Foreskin fibroblast (primary cell): ENCODE measurements at places on chromosomes 3 and 15.
A peak's percentile ranks its signal among the peaks of the same experiment; 100 is the strongest.

DNA sequence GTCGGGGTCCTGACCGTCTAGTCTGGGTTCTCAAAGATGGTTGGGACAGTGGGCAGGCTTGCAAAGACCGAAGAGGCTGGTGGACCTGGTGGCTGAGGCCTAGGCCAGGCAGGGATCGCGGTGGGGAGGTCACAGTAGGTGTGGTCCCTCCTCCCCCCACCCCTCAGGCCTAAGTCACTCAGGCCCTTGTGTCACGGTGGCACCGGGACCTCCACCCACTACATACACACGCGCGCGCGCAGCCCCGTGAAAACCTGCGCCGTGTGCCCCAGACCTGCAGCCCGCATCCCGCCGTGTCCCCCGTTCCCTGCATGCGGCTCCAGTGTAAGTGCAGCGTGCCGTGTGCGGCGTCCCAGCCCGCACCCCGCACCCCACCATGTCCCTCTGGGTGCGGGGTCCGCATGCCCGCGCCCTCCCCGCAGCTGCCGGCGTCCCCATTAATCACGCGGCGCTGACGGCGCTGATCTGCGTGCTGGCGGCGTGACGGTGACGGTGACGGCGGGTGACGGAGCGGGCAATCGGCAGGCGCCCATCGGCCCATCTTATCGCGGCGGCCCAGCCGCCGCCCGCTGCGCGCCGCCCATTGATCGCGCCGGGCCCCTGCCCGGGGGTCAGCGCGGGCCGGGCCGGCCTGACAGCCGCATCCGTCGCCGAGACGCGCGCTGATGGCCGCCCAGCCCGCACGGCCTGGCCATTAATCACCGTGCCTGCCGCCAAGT lies 24.4 kb downstream of the SEC61A1 start:
- no peak for DNase-seq

GRCh38 chr3:33128706-33129105 lies 14.9 kb downstream of the CRTAP start:
- DNase-seq = peak; percentile 50

GRCh38 chr15:66402761-66403284 lies 16.1 kb downstream of the MAP2K1 start:
- no peak for DNase-seq

GRCh38 chr3:13574083-13574797 lies 25.3 kb downstream of the FBLN2 start:
- no peak for DNase-seq

DNA sequence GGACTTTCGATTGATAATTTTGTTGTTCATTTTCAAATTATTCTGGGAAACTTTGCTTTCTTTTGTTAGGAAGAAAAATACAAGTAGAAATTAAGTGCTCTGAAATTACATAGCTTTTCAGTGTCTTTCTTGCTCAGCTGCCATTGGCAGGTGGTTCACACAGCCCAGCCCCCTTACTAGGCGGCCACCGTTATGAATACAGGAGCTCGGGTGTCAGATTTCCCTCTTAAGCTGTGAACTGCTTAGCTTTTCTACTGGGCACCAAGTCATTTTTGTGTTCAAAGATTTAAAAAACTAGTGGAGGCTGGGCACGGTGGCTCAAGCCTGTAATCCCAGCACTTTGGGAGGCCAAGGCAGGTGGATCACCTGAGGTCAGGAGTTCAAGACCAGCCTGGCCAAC lies 55.2 kb downstream of the HMG20A start:
- DNase-seq = no peak

DNA sequence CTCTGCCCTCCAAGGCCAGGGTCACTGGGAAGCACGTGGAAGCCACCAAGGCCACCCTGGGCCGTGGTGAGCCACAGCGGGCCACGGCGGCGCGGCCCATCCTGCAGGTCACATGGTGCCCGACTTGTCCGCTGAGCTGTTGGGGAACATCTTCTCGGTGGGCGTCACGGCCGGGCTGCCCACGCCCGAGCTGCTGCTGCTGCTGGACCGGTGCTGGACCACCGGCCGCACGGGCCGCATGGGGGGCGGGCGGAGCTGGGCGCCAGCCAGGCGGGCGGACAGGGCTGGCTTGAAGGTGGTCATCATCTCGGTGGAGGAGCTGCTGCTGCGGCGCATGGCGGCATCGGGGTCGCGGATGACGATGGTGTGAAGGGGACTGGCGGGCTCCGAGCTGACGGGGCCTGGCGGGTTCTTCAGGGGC lies 22.1 kb upstream of the RAD18 start:
- no peak for DNase-seq

DNA sequence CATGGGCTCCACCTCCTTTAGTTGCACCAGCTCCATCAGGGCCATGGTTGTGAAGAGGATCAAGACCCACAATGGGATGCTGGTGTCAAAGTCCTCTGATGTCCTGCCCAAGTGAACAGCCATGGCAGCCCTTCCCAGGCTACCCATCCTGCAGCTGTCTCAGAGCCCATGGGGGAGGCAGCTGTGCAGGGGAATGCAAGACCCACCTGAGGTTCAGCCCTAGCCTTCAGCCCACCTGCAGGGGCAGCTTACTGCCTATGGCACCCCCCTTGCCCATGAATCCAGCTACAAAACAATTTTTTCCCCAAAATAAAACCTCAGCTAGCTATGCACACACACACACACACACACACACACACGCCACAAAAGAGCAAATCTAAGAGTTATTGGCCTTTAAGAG lies 48.2 kb upstream of the POU1F1 start:
- no peak for DNase-seq

- DNase-seq = no peak
Measured at GRCh38 chr3:46917257-46917656, 39.7 kb downstream of the PTH1R start.

DNA sequence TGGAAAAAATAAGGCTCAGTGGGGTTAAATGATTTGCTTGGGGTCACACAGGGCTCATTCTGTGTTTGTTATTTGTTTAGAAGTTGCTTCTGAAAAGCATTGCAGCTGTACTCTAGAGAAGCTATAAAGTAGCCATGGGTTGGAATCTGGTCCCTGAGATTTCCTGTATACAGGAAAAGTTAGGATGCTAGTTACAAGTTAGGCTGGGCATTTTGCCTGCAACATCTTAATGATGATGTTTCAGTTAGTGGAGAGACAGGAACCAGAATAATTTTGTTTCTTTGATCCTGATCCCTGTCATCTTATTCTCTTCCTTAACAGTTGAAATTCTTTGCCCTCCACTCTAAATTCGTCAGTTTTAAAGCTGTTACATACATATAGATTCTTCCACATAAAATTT lies 445.3 kb downstream of the OTOL1 start:
- no peak for DNase-seq

GRCh38 chr15:45458746-45459403 lies 63.7 kb downstream of the SLC30A4 start:
- DNase-seq = peak; percentile 70

DNA sequence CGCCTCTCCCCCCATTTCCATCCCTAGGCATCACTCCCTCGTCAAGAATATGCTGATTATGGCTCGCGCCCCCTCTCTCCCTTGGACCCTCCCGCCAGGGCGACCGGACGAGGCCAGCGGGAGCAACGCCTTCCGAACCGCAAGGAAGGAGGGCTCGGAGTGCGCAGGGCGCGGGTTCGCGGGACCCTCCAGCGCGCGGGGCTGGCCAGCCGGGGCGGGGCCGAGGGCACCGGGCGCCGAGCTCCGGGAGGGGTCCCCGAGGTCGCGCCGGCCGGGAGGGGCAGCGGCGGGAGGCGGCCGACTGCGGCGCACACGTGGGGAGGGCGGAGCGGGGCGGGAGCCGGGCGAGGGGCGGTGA lies 483 bp downstream of the EHD4 start:
- no peak for DNase-seq

- DNase-seq = peak; percentile 54
Measured at GRCh38 chr3:76065964-76066363, 280.6 kb upstream of the ZNF717 start.

DNA sequence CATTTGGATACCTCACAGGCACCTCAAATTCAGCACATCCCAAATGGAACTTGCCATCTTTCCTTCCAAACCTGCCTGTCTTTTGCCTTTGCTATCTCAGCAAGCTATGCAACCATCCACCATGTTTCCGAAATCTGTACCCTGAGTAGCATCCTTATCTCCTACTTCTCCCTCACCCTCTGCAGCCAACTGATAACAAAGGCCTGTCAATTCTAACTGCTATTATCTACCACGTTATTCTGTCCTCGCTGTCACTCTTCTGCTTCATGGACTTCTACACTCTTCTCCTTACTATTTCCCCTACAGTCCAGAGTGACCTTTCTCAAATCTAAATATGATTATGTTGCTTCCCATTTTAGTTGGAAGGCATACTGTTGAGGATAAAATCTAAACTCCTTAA lies 25.5 kb upstream of the TAFA4 start:
- no peak for DNase-seq

GRCh38 chr3:134328147-134328591 lies 46.1 kb downstream of the AMOTL2 start:
- peak; percentile 86 for DNase-seq

- DNase-seq = peak; percentile 51
Measured at GRCh38 chr3:160941885-160942494, 163.2 kb downstream of the B3GALNT1 start.

- peak; percentile 11 for DNase-seq
Measured at GRCh38 chr15:85380812-85381642, 624 bp downstream of the AKAP13 start.

- no peak for DNase-seq
Measured at GRCh38 chr15:76360416-76360815, 23.8 kb downstream of the ISL2 start.

GRCh38 chr15:100430411-100430810 lies 88.6 kb upstream of the ADAMTS17 start:
- no peak for DNase-seq

DNA sequence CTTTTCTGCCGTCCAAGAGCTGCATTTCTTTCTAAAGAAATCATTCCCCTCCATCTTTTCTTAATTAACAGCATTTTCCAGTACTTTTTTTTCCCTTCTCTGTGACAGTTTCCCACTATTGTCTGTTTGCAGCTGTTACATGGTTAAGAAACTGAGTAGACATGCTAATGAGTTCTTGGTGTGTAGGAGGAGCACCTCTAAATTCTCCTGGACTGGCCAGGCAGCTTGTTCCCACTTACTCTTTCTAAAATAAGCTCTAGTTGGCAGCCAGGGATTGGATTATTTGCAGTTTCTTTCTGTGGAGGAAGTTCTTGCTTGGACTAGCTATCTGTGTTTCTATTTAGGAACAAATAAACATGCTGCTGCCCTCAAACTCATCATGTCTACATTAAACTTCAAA lies 235.1 kb upstream of the GAP43 start:
- DNase-seq = no peak

- DNase-seq = peak; percentile 63
Measured at GRCh38 chr15:59313641-59314332, 58.9 kb downstream of the MYO1E start.

- DNase-seq = peak; percentile 29
Measured at GRCh38 chr3:190073264-190074008, 47.3 kb downstream of the P3H2 start.

DNA sequence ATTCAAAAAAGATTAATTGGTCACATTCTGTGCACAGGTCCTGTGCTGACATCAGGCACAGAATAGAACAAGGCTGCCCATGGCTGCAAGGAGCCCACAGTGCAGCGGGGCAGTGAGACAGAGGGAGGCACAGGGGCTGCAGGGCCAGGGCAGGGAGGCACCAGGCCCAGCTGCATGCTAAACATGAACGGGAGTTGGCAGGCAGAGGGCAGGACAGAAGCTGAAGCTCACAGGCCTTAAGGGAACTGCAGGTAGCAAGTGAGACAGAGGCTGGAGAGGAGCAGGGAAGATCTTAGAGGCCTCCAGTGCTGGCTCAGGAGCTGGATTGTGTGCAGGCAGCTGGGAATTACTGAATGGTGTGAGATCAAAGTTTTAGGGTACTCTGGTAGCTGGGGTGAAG lies 26.2 kb downstream of the IDH3A start:
- no peak for DNase-seq

GRCh38 chr15:93026380-93026817 lies 62.6 kb downstream of the RGMA start:
- DNase-seq = peak; percentile 6

GRCh38 chr3:177481329-177481728 lies 284.0 kb upstream of the TBL1XR1 start:
- DNase-seq = no peak

- DNase-seq = no peak
Measured at GRCh38 chr3:127676456-127676855, 3.7 kb downstream of the ABTB1 start.

GRCh38 chr15:78811124-78811824 lies at the start of gene ADAMTS7:
Gene ADAMTS7 (minus strand): TSS chr15:78811464. CDS start chr15:78811220, 244 bp downstream.
- DNase-seq = peak; percentile 53

GRCh38 chr3:148226246-148226645 lies 471.5 kb upstream of the AGTR1 start:
- DNase-seq = no peak

GRCh38 chr3:11128682-11129632 lies 25.3 kb upstream of the HRH1 start:
- DNase-seq = no peak

DNA sequence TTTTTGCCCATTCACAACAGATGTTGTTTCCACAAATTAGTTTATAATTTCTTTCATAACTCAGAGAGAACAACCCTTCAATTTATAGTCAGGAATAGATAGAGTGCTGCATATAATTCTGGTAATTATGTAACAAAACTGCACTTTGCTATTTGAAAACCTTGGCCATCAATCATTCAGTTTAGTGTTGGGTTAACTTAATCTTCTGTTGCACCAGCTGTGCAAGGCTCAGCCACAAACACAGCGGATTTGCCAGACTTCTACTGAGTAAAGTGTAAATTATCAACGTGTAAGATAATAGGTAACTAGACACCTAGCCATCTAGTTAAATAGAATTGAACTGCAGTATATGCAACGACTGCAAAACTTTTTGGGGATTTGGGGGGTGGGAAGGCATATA lies 1064.3 kb upstream of the EPHA6 start:
- no peak for DNase-seq

DNA sequence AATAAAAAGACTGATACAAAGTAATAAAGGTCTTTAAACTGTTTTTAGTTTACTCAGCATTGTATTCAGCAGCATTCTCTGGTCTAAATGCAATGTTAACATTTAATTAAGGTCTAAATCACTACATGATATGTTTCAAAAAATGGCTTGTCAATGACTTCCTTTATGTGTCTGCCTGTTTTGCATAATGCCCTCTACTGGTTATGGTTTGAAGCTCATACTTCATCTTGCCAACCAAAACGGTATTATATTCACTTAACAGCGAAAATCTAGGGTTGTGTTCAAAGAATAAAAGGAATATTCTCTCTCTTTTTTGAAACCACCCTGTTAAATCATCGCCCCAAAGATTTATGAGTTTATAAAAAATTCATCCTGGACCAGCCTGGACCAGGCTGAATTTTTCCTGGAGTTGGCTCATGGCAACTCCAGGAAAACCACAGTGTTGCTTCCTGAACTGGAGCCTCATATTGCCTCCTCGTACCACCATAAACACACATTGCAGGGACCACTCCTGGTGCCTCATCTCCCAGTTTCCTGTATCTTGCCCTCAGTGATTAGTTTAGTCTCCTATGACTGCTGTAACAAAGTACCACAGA lies 6.7 kb upstream of the NCEH1 start:
- no peak for DNase-seq

- peak; percentile 43 for DNase-seq
Measured at GRCh38 chr3:186241910-186242821, 119.9 kb downstream of the DGKG start.

- no peak for DNase-seq
Measured at GRCh38 chr3:128152419-128153155, 694 bp upstream of the EEFSEC start.
